ENCODE measurements at places on chromosomes 16 and 17. TPM values are rescaled to one million over a fixed set of nuclear protein-coding genes. Genes with fewer than 3 reads are reported as not detected.

The AOC3 gene
- total RNA-seq, result 0.20 TPM

- DNase-seq, result peak; percentile 49
These were observed 724 bp downstream of the MVP start for GRCh38 chr16:29820730-29821642.

GRCh38 chr17:29918922-29919856 lies 10.8 kb downstream of the SSH2 start:
- peak; percentile 63 for DNase-seq

The PLCD3 gene
- total RNA-seq, result 12.3 TPM

DNA sequence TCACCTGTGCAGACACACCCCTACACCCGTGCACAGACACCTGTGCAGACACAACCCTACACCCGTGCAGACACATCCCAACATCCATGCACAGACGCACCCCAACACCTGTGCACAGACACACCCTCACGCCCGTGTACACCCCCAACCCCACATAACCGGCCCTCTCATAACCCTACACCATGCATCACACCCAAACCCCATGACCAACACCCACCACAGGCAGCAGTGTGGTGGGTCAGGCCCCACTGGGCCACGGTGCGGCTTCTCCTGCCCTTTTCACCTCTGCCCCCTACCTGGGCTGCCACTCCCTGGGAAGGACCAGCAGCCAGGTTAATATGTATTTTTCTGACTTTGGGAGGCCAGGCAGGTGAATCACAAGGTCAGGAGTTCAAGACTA lies 4.2 kb upstream of the SLC16A3 start:
- DNase-seq, result no peak

The CDH13 gene
- 14.5 TPM for total RNA-seq

GRCh38 chr16:23064639-23065038 lies 84.6 kb downstream of the USP31 start:
- no peak for DNase-seq

DNA sequence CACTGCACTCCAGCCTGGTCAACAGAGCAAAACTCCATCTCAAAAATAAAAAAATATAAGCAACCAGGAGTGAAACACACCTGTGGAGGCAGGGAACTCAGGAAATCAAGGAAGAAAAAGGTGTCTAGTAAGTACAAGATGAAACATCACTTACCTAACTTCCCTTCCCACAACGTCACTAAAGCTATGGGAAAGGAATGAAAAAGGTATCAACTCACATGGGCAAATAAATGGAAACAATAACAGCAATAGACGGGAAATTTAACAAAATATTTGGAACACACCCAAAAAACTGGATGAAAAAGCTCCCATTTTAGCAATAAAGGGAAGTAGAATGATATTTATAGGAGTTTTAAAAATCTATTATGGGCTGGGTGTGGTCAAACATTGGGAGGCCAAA lies 31.1 kb downstream of the DDX19A start:
- no peak for DNase-seq

GRCh38 chr17:42702446-42702845 lies 20.1 kb downstream of the CNTNAP1 start:
- no peak for DNase-seq

DNA sequence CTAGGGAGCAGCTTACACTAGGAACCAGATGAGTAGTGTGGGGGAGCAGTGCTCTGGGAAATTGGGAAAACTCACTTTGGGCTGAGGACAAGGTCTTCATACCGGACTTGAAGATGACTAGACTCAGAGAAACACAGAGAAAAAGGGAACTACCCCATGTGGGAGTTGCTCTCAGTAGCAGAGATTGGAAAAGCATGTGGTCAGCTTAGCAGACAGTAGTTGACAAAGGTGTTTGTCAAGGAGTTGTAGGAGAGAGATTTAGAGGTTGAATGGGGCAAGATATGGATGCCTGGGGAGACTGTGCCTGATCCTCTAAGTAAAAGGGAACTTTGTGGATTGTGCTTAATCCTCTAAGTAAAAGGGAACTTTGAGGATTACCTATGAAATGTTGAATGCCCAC lies 194.5 kb upstream of the COX10 start:
- no peak for DNase-seq

The CES1 gene
- 1.4 TPM for total RNA-seq

DNA sequence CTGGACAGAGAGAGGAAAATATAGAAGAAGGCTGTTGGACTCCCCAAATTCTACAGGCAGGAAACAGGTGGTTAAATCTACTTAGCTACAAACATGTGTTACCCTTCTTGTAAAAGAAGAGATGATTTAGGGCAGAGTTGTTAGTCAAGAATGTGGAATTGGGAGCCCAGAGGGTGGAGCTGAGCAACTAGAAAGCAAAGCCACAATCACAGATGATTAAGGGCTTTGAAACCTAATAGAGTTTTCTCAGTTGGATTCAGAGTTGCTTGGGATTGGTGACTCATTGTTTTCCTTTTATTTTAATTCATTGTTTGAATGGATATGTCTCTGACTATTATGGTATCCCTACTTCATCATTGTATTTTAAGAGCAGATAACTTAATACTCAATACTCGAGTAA lies 6.2 kb downstream of the ACSM5 start:
- DNase-seq, result no peak

- DNase-seq, result no peak
These were observed 729 bp downstream of the P2RX5 start for GRCh38 chr17:3695129-3695722.

- no peak for DNase-seq
These were observed 45.7 kb upstream of the MRC2 start for GRCh38 chr17:62581764-62582163.

DNA sequence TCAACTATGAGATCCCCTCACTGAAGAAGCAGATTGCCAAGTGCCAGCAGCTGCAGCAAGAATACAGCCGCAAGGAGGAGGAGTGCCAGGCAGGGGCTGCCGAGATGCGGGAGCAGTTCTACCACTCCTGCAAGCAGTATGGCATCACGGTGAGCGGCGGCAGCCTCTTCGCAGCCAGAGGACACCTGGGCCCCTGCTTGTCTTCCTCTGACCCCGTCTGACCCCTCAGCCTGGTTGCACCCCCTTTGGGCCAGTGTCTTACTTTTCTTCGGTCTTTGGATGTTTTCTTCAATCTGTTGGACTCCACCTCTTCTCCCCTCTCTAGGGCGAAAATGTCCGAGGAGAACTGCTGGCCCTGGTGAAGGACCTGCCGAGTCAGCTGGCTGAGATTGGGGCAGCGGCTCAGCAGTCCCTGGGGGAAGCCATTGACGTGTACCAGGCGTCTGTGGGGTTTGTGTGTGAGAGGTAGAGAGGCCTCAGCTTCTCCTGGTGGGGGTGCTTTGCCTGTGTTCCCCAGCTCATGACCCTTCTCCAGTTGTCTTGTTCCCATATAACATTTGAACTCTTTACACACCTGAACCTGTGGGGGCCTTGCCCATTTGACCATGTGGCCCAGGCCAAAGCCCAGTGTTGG lies 4.4 kb downstream of the CDK5RAP3 start:
- DNase-seq, result no peak

- DNase-seq, result no peak
These were observed 37.9 kb downstream of the MAP2K4 start for GRCh38 chr17:12058535-12058934.

DNA sequence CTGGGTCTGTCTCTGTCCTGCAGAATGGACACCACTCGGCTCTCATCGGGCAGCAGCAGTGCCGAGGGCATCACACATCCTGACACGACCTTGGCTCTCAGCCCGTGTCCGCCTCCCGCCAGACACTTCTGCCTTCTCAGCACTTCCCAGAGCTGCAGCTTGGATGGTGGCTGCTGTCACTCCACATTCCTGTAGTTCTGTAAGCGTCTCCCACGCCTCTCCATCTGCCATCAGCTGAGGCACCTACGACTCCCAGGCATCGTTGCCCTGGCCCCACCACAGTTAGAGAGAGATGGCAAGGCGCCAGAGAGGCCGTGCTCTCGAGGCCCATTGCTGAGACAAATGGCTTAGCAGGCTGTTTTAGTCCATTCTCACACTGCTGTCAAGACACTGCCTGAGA lies 195.9 kb upstream of the CHMP6 start:
- peak; percentile 24 for DNase-seq

DNA sequence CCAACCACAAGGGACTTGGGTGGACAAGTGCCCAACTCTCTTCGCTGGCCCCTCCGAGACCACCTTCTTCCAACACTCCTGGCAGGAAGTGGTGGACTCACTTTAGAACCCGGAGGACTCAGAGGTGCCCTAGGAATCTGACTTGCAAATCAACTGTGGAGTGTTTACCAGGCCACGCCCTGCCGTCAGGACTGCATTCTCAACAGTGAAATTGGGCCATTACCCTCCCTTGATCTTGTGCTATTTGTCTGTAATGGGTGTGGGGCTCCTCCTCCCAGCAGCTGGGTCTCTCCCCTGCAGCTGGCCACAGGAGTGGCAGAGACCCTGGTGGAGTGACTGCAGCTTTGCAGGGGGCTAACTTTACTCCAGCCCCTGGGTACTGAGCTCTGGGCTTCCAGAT lies 212.2 kb upstream of the RPL38 start:
- DNase-seq, result no peak

DNA sequence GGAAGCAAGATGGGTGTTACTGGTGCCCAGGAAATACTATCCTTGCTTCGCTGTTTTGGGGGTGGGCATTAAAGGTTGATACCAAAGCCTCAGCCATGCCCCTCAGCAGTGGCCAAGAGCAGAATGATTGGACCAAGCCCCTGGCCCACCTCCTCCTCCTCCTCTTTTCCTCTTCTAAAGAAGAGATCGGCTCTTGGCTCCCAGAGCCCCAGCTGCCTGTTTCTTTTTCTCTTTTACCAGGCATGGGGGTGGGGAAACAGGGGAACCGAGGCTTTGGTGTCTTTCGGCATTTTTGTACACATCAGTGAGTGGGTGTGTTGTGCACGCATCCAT lies 5.8 kb downstream of the THRA start:
- no peak for DNase-seq

GRCh38 chr16:22624800-22625533 lies 114.3 kb downstream of the NPIPB5 start:
- no peak for DNase-seq

DNA sequence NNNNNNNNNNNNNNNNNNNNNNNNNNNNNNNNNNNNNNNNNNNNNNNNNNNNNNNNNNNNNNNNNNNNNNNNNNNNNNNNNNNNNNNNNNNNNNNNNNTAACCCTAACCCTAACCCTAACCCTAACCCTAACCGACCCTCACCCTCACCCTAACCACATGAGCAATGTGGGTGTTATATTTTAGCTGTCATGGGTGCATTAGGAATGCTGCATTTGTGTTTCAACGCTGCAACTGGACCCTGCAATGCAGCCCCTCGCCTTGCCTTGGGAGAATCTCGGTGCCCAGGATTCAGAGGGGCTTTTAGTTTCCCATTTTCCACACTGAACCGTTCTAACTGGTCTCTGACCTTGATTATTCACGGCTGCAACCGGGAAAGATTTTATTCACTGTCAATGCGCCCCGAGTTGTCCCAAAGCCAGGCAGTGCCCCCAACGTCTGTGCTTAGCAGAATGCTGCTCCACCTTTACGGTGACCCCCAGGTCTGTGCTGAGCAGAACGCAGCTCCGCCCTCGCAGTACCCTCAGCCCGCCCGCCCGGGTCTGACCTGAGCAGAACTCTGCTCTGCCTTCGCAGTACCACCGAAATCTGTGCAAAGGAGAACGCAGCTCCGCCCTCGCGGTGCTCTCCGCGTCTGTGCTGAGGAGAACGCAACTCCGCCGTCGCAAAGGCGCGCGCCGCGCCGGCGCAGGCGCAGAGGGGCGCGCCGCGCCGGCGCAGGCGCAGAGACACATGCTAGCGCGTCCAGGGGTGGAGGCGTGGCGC lies 43.3 kb downstream of the POLR3K start:
- DNase-seq, result peak; percentile 10

- no peak for DNase-seq
These were observed 35.4 kb upstream of the LYRM9 start for GRCh38 chr17:27928587-27928986.

GRCh38 chr16:71929048-71929447 lies 33.7 kb downstream of the IST1 start:
- DNase-seq, result peak; percentile 85

GRCh38 chr17:22273308-22273707 lies 581.0 kb downstream of the KCNJ18 start:
- DNase-seq, result no peak

GRCh38 chr16:25580041-25580440 lies 111.7 kb upstream of the HS3ST4 start:
- no peak for DNase-seq

DNA sequence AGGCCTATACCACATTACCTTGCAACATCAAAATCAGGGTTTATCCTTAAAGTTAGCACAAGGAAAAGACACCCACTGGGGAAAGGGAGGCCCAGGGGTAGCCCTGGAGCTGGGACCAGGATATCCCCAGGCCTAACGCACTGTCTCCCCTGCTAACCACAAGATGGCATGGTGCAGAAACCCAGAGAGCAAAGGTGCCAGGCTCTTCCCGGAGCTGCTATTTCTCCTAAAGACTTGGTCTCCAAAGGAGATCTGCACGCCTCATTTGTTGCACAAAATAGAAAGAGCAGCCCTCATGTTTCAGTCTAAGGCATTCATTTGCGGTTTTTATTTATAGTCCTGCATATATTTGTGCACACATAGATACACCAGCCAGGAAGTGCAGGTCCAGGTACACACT lies 408.6 kb downstream of the SOX9 start:
- no peak for DNase-seq

The BICDL2 gene
- total RNA-seq, result not detected

The C17orf100 gene
- 0.22 TPM for total RNA-seq

The AXIN2 gene
- total RNA-seq, result 1.6 TPM

- DNase-seq, result no peak
These were observed 26.2 kb downstream of the NSMCE1 start for GRCh38 chr16:27242398-27242797.

DNA sequence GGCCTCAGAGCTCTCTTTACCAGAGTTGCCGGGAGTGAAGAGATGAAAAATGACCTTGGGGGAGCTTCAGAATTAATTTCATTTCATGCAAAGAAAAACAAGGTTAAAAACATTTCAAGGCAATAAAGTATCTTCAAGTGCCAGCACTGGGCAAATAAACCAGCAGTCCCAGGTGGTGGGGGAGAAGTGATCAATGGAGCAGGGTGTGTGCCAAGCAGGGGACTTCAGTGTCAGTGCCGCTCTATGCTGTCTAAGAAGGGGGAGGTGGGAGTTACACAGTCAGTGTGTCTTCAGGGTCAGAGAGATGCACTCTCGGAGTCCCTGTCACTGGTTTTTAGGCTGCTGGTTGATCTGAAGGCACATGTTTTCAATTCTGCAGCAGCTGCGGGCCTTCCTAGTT lies 57.2 kb upstream of the MGAT5B start:
- DNase-seq, result no peak

DNA sequence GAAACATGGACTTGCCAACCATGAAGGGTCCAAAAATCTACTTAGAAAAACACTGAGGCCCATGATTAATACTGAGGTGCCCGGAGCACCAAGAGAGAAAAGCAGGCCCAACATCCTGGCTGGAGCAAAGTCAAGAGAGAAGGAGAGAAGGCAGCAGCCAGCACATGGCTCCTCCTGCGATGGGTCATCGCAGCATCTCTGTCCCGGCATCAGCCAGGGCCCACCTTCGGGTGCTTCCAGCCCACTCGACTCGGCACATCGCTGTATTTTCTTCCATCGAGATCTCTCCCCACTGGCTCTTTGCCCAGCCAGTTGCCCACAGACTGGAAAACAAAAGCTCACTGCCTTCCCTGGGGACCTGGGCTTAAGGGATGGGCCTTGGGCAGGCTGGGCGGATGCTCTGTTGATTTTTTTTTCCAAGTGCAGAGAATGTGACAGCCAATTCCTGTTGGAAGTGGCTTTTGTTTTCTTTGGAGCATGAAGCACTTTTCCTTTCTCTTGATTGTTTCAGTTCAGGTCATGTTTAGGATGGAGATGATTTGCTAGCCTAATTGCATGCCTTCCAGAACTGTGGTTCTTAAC lies 58.1 kb downstream of the CYB5B start:
- peak; percentile 93 for DNase-seq

All from lung microvascular endothelial cell (primary cell).